ENCODE measurements at places on chromosomes 5 and 9.
A peak's percentile ranks its signal among the peaks of the same experiment; 100 is the strongest.

DNA sequence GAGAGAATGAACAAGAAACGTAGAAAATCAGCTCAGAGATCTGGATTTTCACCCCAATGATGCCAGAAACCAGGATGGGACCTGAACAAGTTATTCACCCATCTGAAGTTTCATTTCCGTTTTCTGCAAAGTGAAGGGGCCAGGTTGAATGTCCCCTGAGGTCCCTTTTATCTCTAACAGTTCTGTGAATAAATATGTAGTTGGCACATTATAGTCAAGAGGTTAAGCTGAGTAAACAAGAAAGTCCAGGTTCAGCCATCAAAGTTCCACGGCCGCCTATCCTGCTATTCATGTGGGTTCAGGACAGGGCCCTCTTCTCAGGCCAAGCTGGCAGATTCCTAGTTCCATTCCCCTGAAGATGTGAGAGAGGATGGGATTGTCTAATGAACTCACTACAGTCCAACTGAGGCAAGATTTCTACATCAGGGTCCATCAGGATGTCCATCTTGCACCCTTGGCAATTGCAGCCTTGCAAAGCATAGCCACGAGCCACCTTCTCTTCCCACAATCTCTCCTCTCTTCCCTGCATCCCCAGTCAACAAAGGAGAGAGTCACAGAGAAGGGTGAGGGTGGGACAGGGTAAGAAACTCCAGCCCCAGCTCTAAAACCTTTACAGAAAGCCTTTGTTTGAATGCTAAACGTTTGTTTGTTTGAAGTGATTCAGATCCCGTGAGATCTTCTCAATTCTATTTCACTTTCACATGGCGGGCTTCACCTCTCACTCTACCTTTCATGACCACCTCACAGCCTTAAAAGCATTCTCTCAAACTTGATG lies 311.0 kb downstream of the SLIT3 start:
- DNase-seq: no peak

DNA sequence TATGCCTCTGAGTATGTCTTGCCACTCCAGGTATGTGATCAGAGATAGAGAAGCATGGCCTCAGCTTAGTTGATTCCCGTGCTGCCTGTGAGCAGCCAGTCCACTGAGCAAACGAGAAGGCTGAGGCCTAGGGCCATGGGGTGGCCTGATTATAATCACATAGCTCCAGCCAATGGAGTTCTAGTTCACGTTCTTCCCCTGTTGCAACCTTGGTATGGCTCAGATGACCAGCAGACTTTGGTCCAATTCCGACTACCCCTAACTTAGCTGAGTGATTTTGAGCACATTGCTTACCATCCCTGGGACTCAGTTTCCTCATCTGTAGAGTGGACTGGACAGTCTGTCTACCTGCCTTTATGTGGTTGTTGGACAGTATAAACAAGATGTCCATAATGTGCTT lies 68.4 kb downstream of the PPARGC1B start:
- DNase-seq: no peak

GRCh38 chr5:96638561-96638960 lies 23.6 kb upstream of the CAST start:
- peak; percentile 34 for DNase-seq

GRCh38 chr5:74596927-74597326 lies 43.6 kb downstream of the ENC1 start:
- no peak for DNase-seq

- DNase-seq: no peak
These were observed 40.8 kb downstream of the GRAMD2B start for GRCh38 chr5:126464016-126464415.
